ENCODE measurements at places on chromosomes 7 and 10.
A peak's percentile ranks its signal among the peaks of the same experiment; 100 is the strongest.

DNA sequence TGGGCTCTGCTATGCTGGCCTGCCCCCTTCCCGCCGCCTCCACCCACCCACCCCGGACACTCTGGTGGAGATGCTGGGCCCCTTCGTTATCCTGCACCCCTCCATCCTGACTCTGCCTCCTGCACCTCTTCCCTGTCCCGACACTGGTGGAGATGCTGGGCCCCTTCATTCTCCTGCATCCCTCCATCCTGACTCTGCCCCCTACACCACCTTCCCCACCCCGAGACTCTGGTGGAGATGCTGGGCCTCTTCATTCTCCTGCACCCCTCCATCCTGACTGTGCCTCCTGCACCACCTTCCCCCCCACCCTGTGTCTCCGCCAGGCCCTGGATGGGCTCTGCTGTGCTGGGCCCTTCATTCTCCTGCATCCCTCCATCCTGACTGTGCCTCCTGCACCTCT lies 15.0 kb downstream of the IDI2 start:
- DNase-seq, result no peak

- DNase-seq, result no peak
Observed at GRCh38 chr10:18866852-18867251, 181.7 kb upstream of the MALRD1 start.

DNA sequence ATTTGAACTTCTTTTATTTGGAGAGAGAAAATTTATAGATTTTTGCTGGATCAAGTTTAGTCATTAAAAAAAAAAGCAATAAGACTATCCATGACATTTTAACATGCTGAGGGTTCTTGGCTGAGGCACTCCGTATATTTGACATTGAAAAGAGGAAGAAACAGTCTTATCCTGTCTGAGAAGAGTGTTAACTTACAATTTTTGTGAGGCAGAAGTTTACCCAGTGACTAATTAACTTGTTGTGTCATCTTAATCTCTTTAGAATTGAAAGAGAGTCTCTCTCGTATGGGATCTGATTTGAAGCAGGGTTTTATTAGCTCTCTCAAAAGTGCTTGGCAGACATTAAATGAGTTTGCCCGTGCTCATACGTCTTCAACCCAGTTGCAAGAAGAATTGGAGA lies 39.3 kb downstream of the SEC23IP start:
- no peak for DNase-seq

DNA sequence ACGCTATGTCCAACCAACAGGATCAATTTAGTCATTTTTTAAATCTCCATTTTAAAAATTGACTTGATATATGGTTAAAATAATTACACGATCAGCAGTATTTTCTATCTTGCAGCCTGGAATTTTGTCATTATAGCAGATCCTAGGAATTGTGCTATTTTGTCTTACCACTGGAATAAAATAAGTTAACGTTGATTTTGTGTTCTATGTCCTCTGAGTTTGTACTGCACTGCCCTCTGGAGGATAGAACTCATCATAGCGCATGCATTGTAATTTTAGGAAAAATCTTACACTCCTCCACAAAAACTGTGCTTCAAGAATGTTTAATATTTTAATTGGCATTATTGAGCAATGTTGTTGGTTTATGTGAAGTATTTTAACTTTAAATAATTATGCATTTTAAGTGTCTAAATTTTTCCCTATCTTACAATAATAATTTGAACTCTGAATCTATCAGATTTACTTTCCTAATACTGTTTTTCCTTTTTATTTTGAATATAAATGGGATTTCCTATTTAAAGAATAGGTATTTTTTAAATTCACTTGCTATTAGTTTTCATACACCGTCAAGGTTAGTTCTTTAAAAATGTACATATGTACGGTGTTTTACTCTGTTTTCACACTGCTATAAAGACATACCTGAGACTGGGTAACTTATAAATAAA lies 220.1 kb downstream of the PPP1R3A start:
- DNase-seq, result peak; percentile 26

DNA sequence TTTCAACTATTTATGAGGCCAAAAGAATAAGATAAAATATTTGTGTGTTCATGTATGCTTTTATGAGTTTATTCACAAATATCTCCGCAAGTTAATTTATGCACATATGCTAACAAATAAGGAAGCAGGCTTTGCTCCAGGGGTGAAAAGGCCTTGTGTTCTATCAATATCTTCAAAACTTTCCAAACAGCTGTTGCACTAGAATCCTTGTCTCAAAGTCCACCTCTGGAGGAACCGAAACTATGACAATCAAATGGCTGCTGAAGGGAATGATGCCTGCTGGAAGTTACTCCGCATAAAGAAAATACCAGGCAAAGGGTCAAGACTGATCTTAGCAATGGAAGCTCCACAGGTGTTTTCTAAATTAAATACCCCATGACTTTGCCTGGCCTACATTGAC lies 145.0 kb upstream of the GHITM start:
- DNase-seq, result no peak

DNA sequence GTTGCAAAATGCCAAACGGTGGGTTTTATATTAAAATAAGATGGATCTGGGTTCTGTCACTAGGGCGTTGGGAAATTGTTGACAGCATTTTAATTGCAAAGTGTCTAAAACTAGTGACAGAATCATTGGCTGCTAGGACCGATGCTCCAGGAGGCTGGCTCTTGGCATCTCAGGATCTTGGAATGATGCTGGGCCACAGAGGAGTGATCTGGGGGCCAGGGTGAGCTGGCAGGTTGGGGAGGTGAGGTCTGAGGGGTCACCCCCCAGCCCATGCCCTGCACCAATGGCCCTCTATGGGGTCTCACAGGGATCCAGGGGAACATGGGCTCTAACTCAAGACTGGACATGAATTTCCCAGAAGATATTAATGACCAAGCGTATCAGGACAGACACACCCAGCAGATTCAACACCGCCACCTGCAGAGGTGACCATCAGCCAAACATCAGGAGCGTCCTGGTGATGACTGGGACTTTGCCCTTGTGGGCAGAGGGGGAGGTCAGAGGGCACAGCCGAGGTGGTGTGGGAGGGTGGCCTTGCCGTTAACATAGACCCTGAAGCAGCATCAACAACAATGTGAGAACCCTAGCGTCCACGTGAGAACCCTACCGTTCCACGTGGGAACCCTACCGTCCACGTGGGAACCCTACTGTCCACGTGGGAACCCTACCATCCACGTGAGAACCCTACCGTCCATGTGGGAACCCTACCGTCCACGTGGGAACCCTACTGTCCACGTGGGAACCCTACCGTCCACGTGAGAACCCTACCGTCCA lies 89.0 kb upstream of the PPP2R2D start:
- DNase-seq, result no peak

- DNase-seq, result no peak
Observed at GRCh38 chr7:125256446-125256845, 326.8 kb upstream of the POT1 start.

DNA sequence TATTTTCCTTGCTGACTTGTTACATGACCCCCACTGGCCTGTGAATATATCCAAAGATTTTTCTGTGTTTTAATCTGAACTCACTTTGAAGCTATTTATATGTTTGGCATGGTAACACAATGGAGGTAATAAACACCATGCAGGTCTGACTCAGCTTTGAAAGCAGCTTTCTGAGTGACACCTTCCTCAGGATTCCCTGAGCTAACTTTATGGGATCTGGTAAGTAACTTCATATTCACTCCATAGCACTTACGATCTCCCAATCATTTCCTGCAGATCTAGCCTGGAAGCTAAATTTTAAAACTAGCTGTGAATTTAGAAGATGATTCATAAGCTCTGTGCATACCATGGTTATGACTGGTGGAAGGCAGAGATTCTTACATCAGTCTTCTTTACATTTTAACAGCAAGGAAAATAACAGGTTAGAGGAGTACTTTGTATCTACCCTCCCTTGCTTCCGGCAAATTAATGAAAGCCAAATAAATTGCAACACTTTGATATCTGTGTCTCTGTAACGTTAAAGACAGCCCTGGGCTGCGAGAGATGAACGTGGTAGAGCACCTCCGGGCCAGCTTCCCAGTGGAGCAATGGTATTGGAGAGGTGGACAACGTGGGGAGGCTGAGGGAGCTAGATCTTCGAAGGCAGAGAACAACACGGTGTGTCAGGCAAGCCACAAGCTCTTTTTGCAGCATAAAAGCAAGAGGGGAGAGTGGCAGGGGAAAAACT lies 170.2 kb upstream of the KLF14 start:
- peak; percentile 98 for DNase-seq

GRCh38 chr7:147199868-147200267 lies 1083.3 kb downstream of the CNTNAP2 start:
- DNase-seq, result no peak

GRCh38 chr7:27579565-27579964 lies 83.1 kb downstream of the HIBADH start:
- no peak for DNase-seq

DNA sequence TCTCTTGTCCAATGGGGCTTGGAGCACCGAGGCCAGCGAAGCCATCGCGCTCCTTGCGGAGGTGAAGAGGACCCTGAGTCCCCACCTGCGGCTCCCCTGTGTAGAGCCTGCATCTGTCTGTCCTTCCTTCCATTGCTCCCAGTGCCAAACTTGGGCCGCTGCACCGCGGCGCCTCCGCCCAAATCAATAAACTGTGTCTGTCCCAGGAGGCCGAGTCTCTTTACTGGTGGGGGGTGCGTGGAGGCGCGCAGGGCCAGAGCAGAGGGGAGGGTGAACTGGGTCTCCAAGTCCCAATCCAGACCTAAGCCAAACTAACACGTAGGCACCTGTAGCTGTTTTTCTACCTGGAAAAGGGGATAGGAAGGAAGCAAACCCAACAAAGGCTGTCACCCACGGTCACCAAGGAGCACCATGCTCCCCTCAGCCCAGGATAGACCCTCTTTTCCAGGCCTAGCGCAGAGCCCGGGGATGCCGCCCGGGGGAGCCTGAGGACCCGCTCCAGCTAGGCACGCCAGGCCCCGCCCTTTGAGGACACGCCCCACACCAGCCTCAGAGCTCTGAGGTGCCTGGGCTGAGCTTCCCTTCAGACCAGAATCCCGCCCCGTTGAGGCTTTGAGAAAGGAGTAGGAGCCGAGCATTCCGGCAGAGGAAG lies 1.2 kb upstream of the CHAT start:
- DNase-seq, result no peak

DNA sequence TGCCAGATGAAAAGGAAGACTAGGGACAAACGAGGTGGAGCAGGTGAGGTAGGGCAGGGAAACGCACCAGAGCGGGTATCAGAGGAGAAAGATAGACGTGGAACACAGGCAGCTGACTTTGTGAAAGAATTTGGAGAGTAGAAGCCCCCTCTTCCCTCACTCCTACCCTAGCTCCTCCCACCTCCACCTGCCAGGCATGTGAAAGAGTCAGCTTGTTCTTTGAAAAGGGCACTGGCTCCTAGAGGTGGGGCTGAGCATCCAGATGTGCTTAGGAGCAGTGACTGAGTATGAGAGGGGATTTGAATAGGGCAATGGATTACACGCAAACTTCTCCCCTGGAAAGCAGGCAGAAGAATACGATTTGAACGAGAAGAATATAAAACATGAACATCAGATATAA lies 174.2 kb upstream of the INHBA start:
- no peak for DNase-seq

DNA sequence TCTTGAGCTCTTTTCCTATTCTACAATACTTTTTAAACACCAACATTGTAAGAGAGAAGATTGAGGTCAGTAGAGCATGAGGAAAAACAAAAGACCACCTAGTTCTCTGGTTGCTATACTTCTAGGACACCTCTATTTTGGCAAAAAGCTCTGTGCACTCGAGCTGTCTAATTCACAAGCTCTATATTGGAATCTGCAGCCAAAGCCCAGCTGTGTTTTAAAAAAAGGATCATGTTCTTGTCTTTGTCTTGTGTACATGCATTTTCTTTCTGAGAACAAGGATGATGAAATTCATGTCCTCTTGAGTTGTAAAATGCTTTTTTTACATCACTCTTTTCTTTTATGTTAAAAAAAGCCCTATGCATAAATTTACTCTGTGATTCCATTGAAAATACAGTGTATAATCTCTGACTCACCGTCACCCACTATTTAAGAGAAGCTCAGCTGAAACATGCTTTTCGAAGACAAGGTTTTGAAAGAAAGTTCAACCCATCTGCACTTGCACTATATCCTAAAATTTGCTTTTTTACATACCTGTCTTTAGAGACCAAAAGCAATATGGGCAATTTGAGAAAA lies 215.5 kb upstream of the VSTM2A start:
- DNase-seq, result no peak

DNA sequence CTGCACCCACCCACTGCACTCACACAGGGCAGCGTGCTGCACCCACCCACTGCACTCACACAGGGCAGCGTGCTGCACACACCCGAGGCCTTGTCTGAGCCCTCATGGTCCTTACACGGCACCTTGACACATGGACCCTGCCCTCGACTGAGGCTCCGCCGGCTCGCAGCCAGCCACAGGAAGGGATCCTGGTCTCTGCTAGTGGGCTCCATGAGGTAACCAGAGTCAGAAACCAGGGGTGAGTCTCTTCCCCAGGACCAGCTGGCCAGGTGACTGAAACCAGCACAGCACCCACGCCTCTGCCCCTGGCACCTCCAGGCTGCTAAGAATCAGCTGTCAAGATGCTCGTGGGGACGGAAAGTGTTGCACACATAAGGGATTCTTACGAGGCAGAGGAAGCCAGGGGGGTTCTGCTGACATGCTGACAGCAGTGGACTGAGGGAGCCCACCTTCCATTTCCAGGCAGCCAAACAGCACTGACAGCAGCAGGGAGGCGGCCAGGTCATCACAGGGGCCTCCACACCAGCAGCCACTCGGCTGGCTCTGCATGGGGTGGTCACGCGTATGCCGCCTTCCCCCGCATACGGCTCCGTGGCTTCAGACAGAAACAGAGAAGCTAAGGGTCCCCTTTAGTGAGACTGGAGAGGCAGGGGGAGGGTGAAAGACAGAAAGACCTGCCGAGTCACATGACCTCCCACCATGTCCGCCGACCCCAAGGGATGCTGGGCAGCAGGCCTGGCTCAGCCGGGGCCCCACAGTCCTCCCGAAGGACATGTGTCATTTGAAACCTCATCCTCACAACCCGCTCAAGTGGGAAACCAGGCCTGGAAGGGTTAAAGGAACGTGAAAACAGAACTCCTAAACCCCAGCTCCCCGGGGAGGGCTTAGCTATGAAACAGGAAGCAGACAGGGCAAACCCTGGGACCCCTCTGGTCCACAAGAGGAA lies 34.2 kb downstream of the GPER1 start:
- DNase-seq, result no peak

- no peak for DNase-seq
Observed at GRCh38 chr7:148011753-148012152, 578.8 kb upstream of the C7orf33 start.

DNA sequence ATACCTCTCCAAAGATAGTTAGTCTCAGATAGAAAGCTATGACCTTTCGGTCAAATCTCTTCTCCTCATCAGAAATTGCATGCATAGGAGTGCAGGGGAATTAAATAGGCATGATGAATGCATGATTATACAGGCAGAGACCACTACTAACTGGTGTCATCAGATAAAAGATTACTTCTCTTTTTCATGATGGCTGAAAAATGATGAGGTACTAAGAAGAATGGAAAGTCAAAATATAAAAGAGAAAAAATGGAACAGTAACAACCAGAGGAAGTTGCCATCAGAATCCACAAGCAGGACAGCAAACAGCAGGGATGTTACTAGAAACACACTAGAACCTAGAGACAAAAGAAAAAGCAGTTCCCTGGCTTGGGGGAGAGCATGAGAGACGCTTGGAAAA lies 31.6 kb downstream of the CTTNBP2 start:
- DNase-seq, result no peak

GRCh38 chr10:21811245-21811585 lies 192.3 kb downstream of the DNAJC1 start:
- DNase-seq, result no peak

GRCh38 chr10:99593312-99593711 lies 26.9 kb downstream of the SLC25A28 start:
- no peak for DNase-seq
